ENCODE measurements at places on chromosomes 7 and 10.

- no peak for DNase-seq
These were observed 24.8 kb upstream of the UNC5B start for GRCh38 chr10:71187600-71187999.

GRCh38 chr10:23338155-23338828 lies 6.3 kb downstream of the C10orf67 start:
- DNase-seq = no peak

DNA sequence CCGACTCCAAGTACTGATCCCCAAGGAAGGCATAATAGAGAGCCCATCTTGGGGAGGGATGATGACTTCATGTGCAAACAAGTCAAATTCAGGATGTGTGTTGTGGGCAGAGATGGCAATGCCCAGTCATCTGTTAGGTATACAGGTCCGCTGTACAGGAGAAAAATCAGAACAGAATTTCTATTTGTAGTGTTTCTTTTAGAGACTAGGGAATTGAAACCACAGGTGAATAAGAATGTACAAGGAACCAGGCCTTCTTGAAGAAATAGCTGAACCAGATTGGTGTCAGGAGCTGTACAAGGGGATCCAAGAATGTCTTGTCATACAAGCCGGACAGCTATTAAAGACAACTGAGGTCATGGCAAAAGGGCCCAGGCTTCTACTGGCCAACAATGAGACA lies 147.9 kb downstream of the PFKFB3 start:
- no peak for DNase-seq

DNA sequence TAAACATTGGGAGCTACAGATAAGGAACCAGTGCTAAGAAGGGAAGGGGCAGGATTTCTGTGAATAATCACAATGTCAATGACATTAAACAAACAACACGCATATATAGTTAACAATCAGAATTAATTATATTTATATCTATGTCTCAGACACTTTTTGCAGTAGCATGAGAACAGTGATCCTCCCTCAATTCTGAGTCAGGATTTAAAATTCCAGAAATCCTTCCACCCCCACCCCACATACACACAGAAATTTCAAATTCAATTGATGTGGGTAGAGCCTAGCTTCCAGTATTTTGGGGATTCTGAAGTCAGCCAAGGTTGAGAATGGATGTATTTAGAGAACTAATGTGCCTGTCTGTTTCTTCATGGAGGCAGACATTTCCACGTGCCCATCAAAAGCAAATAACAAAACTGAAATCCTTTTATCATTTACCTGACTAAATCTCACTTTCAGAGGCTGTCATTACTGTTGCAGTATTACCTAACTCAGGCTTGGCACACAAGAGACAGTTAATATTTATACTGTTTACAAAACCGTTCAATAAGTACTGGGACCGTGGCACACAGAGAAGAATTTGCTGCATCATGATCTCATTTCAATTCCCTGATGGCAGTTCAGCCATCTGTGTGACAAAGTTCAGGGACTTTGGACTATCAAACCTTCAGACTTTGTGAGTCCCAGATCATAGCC lies 116.6 kb upstream of the PALS2 start:
- no peak for DNase-seq

GRCh38 chr7:130367088-130367755 lies 13.1 kb upstream of the CPA1 start:
- no peak for DNase-seq

DNA sequence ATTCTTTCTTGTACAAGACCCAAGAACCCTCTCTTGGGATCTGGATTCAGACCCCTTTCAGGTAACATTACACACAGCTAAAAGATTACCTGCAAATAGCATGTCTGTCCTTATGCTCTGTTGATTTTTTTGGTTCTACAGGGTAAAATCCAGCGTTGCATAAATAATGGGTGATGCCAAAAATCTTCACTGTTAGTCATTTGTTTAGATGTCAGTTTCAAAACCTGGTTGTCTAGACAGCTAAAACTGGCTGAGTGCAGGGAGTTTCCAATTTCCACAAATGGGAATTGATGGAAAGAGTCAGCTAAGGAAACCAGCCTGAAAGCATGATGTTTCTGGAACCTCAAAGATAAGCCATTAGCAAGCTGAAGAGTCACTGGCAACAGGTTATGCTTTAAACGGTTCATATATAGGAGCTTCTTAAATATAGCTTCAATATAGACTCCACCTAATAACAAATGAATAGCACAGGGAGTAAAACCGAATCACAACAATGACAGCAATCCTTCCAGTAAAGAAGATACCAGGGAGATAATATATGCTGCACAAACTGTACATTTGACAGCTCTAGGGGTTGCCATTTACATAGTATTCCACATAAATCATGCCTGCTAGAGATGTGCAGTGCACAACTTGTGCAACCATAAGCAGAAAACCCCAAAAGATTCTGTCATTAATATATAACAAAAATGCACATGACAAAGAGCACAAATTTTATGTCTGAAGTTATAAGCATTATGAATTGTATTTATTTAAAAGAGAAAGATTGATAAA lies 20.4 kb downstream of the CCDC71L start:
- no peak for DNase-seq

DNA sequence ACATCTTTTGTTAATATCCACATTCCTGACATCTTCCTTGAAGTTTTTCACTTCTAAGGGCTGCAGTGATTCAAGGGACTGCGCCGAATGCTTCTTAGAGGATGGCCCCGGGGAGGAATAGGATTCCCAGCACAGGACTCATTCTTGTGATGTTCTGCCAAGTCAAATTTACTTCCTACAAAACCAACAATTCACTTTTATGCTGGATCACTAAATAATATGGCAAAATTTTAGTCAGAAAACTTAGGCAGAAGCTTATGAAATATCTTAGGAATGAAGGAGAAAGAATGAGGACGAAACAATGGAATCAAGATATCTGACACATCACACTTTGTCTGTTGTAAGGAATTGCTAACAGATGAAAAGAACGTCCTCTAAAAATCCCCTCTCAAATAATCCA lies 151.5 kb downstream of the JAZF1 start:
- DNase-seq = no peak

GRCh38 chr7:83807774-83808173 lies 158.8 kb upstream of the SEMA3E start:
- DNase-seq = no peak

DNA sequence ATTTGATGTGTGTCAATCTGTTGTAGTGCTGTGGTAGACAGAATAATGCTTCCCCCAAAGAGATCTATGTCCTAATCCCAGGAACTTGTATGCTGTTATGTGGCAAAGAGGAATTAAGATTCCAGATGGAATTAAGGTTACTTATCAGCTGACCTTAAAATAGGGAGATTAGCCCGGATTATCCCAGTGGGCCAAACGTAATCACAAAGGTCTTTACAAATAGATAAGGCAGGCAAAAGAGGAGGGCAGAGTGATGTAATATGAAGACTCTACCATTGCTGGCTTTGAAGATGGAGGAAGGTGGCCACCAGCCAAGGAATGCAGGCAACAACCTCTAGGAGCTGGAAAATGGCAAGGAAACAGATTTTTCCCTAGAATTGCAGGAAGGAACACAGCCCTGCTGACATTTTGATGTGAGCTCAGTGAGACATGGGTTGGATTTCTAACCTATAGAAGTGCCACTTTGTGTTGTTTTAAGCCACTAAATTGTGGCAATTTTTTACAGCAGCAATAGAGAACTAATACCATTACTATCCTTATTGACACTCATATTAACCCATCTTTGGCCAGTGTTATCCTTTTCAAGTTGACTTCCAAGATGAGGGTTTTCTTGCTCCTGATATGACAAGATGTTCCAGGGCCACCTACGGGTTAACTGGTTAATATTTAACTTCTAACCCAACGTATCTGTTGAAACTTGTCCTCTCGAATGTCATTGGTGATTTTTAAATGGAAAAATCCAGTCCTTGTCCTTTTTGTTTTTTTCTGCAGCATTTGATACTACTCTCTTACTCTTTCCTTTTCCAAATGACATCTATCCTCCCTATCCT lies 29.3 kb downstream of the CYCS start:
- DNase-seq = no peak

DNA sequence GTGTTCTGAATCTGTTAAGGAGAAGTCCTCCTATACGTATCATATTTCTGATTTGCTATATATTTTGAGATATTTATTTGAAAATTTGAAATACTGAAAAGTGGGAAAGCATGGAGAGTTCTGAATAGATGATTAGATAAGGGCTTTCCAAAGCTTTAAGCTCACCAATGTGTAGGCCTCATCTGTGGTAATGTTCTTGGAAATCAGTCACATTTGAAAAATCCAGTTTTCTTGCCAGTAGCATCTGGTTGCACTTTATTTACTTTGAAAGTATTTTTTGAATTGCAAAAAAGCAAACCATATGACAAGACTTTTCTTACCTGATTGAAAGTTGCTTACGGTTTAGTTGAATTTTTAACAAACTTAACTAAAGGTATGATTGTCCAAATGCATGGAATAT lies 21.7 kb downstream of the ADD3 start:
- no peak for DNase-seq

- DNase-seq = no peak
These were observed 7.6 kb downstream of the TCF7L2 start for GRCh38 chr10:112957640-112958092.

DNA sequence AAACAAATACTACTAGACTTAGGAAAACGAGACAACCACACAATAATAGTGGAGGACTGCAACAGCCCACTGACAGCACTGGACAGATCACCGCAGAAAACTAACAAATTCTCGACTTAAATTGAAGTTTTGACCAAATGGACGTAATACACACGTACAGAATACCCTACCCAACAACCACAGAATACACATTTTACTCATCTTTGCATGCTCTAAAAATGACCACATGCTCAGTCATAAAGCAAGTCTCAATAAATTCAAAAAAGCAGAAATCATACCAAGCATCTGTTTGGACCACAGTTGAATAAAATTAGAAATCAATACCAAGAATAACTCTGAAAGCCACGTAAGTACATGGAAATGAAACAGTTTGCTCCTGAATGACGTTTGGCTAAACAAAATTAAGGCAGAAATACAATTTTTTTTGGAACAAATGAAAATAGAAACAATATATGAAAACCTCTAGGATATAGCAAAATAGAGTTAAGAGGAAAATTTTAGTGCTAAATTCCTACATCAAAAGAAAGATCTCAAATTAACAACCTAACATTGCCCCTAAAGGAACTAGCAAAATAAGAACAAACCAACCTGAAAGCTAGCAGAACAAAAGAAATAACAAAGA lies 30.6 kb downstream of the MAPK8 start:
- no peak for DNase-seq

DNA sequence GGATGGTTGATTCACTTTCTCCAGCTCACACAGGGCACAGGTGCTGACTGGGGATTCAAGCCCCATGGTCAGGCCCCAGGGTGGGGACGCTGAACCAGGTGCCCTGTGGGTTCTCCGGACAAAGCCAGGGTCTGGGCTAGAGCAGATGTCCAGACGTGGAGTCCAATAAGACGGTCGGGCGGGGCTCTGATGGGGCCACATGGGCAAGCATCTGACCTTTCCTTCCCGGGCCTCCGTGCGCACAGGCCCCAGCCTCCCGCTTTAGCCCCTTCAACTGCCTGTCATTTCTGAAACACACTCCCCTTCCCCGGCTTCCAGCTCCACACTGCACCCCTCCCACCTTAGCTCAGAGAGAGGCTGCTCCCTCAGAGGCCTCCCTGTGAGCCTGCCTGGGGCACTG lies 153.0 kb upstream of the PPP2R2D start:
- DNase-seq = no peak

DNA sequence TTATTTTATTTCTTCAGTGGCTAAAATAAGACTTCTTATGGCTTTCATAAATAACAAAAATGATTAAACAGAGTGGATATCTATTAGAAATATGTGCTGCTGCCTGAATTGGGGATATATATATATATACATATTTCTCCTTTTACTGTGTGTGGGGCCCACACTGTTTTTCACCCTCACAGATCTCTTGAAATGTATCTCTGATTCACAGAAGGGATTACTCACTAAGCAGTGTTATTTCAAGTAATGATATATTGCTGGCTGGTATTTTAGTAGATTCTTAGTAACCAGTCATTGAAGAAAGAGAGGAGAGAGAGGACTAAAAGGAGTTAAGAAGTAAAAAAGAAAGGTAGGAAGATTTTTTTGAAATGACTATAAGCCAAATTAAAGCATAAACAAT lies 308.6 kb upstream of the NRP1 start:
- DNase-seq = no peak

GRCh38 chr10:132986576-132986975 lies 44.2 kb upstream of the CFAP46 start:
- DNase-seq = no peak

GRCh38 chr7:123319911-123320310 lies 120.1 kb upstream of the SLC13A1 start:
- no peak for DNase-seq

- no peak for DNase-seq
These were observed 147.0 kb downstream of the FANK1 start for GRCh38 chr10:126043389-126043788.

Measured in stimulated activated CD8-positive, alpha-beta memory T cell treated with anti-CD3 and anti-CD28 coated beads, Interleukin-2, amount 100 ng/mL, for 1 hour (primary cell).